ENCODE measurements at places on chromosomes 11 and 22. TPM values are rescaled to one million over a fixed set of nuclear protein-coding genes. Genes with fewer than 3 reads are reported as not detected.

The NLRP6 gene
- total RNA-seq, result not detected

- peak; percentile 39 for DNase-seq
These were observed 47.9 kb downstream of the FEZ1 start for GRCh38 chr11:125448136-125448535.

The SCGB1D2 gene
- not detected for total RNA-seq

- no peak for DNase-seq
These were observed 191.4 kb downstream of the TENM4 start for GRCh38 chr11:79249295-79249993.

DNA sequence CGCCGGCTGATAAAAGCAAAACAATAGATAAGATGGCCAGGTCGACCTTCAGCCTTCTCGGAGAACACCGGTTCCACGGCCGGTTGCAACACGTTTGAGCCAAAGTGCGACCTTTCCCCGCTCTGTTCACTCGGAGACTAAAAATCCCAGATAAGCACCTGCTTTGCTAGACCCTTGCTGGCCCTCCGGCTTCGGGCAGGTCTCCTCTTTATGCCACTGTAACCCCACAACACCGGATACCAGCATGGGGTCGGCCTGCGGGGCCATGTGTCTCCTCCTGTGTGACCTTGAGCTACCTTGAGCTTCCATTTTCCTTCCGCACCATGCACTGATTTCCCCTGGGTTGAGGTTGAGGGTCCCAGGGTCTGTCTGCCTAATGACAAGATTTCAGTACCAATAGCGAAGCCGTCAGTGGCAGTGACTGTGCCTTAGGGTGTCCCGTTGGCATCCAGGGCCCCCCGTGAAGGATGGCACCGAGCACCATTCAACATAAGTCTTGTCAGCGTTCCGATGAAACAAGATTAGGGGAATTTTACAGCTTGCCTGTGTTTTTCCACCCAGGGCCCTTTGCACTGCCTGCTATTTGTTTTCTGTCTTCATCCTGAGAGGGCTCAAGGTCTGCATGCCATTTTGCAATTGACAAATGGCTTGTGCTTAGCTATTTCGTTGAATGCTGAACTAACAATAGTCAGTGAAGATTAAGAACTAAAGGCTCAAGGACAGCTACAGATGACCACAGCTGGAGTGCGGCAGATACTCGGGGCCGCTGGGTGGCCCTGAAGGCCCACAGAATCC, 118.6 kb downstream of the KCNQ1 start:
- no peak for DNase-seq

Measured in A172 (cell line).